ENCODE measurements at places on chromosomes 13 and 19.

DNA sequence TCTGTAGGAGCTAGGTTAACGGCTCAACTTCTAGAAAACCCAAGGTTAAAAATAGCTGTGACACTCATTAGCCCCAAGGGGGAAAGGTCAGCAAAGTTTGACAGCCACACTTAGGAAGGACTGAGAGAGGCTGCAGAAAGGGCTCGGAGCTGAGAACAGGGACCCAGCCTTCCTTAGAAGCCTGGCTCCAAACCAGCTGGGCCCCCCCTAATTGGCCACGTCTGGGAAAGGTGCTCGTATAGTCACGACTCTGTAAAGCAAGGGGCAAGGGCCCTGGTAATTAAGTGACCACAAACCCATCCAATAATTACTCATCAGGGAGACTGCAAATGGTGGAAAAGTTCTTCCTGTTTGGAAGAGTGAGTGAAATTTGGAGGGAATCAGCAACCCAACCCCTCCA is 90.5 kb downstream of the RNASEH2B start:
- DNase-seq = no peak

- no peak for DNase-seq
Observed at GRCh38 chr13:35649162-35649561, 172.7 kb upstream of the MAB21L1 start.

- peak; percentile 81 for DNase-seq
Observed at GRCh38 chr13:98856983-98857382, 104.5 kb upstream of the SLC15A1 start.

- DNase-seq = no peak
Observed at GRCh38 chr13:91664039-91664438, 265.6 kb downstream of the GPC5 start.

- no peak for DNase-seq
Observed at GRCh38 chr13:106036870-106037269, 498.6 kb downstream of the EFNB2 start.

Measured in Ammon's horn (tissue), 1 donor.